ENCODE measurements at places on chromosomes 4 and X. TPM values are rescaled to one million over a fixed set of nuclear protein-coding genes. Genes with fewer than 3 reads are reported as not detected.

DNA sequence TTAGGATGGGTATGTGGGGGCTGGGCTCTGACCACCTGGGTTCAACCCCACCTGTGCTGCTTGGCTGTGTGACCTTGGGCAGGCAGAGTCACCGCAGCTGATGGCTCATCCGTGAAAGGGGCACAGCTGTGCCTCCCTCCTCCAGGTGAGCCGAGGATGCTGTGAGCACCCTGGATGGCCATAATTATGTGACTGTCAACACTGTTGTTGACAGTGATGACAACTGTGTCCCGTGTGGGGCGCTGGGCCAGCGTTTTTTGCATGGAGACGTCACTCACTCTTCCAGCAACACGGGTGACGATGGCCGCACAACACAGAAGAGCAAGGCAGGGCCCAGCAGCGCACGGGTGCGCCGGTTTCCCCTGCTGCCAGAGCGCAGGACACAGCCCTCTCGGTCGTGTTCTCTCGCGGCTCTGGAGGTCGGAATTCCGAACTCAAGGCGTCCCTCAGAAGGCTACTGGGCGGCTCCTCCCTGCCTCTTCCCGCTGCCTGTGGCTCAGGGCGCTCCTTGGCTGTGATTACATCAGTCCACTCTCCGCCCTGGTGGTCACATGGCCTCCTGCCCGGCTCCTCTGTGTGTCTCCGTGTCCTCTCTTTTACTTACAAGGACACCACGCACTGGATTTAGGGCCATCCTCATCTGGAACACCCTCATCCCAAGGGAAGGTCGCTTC lies 1.3 kb downstream of the SH3TC1 start:
- no peak for DNase-seq

DNA sequence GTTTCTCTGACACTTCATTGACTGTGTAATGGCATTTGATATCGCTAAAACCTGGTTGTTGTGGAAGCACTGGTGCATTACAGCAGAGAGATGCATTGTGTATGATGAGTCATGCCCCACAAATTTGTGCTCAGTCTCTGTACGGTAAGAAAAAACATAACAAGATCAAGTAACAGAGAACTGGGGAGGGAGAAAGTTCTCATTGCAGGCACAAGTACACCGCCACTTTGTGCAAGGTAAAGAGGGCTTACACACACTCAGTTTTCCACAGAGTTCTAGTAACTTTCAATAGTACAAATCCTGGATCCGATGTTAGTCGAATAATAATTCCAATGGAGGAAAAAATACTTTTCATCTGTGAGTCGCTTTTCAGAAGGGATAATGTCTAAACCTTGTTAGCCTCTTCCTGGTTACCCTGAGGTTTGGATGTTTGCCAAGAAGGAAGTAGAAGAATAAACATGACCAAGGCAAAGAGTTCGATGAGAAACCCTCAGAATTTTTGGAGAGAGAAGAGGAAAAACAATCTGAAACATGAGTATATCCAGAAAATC lies 512.5 kb upstream of the SLIT2 start:
- peak; percentile 56 for DNase-seq

DNA sequence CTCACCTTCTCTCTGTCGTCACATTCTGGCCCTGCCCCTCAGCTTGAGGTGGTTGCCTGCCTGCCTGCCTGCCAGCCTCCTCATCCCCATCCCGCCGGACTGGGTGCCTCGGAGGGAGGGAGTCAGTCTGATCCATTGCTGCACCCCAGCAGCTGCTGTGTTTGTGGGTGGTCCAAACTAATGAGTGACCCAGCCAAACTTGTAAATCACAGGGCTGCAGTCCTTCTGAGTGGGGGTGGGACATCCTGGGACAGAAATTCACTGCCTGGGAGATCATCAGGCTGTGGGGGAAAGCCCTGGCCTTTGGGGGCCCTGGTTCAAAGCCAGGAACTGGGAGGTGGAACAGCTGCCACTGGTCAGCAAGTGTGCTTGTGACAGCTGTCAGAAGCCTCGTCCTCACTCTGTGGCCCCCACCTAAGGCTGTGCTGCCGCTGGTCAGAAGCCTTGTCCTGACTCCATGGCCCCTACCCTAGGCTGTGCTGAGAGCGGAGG lies 5.6 kb downstream of the GPR78 start:
- DNase-seq: peak; percentile 91

- no peak for DNase-seq
These were observed 29.9 kb upstream of the CPLX1 start for GRCh38 chr4:855880-856224.

DNA sequence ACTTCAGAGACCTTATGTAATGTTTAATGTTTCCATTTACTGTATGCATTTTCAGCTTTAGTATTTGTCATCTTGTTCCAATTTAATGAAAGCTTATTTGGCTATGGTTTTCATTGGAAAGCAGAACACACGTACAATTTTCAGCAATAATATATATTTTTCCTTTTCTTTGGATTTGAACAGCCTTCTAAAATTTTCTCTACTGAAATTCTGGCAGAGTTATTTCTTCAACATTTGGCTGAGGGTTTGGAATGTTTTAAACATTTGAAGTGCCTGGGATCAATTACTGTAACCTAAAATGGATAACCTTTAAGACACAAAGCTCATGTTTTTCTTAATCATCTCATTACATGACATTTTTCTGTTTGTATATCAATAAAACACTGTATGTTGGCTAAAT lies 156.9 kb downstream of the TENM3 start:
- DNase-seq: no peak

DNA sequence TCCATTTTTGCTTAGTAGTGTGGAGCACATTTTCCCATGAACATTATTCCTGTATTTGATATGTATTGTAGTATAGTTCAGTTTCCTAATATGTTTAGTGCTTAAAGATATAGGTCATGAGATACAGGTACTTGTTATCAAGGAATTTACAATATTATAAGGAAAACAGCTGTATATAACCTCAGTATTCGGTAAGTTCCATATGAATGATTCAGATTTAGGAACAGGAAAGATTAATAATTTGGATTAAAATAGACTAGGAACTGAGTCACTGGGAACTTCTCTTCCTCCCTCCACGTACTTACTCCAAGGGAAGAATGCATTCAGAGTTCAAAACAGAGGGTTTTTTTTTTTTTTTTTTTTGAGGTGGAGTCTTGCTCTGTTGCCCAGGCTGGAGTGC lies 20.0 kb downstream of the DIAPH2 start:
- DNase-seq: no peak

DNA sequence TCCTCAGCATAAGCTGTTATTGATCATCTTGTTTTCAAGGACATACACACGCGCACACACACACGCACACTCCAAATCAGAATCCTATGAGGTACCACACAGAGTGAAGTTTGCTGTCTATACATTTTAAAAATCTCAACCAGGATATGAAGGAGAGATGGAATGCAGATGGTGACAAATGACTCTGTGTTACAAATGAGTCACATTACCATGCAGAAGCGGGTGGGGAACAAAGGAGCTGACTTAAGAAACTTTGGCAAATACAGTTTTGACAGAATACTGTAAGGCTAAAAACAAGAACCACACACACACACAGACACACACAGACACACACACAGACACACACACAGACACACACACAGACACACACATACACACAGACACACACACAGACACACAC lies 81.7 kb downstream of the RELL1 start:
- peak; percentile 26 for DNase-seq

DNA sequence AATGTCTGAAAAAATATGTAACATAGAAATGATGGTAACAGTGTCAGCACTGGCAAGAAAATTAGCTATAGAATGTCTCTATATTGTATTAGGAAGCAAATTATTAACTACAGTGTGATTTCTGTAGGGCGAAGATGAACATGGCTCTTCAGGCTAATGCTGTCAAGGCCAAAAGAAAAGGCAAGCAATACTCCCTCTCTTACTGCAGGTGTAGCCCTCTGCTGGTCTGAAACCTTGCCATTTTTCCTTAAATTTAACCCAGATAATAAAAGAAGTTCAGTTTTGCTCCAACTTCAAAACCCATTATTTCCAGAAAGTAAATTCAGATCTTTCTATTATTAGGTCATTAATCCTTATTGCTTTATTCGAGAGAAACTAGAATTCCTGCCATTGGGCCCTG lies 215.9 kb downstream of the LRBA start:
- DNase-seq: no peak

PDZD11 gene
- 65.2 TPM for total RNA-seq

GCNA gene
- 1.5 TPM for total RNA-seq

TNMD gene
- total RNA-seq: not detected

COL4A6 gene
- total RNA-seq: 0.27 TPM
